Renal cortex interstitium (tissue), 15 donors: ENCODE measurements at places on chromosomes 11 and 22. TPM values are rescaled to one million over a fixed set of nuclear protein-coding genes. Genes with fewer than 3 reads are reported as not detected.

RIMBP3B gene
- polyA plus RNA-seq = not detected

TOB2 gene
- polyA plus RNA-seq = 55.0 TPM

RFPL2 gene
- 0.35 TPM for polyA plus RNA-seq

SLC22A9 gene
- polyA plus RNA-seq = not detected

OR51F2 gene
- not detected for polyA plus RNA-seq

B3GAT1 gene
- 4.3 TPM for polyA plus RNA-seq

SIRT3 gene
- 26.5 TPM for polyA plus RNA-seq

FJX1 gene
- 17.9 TPM for polyA plus RNA-seq

SLC35F2 gene
- polyA plus RNA-seq = 15.1 TPM

OR2D2 gene
- polyA plus RNA-seq = not detected

BAIAP2L2 gene
- 5.8 TPM for polyA plus RNA-seq

PDGFB gene
- polyA plus RNA-seq = 15.9 TPM

GRCh38 chr11:61693922-61694601 lies 13.9 kb downstream of the DAGLA start:
- DNase-seq = no peak

- no peak for DNase-seq
Measured at GRCh38 chr22:49647627-49648026, 180.0 kb downstream of the BRD1 start.

DNA sequence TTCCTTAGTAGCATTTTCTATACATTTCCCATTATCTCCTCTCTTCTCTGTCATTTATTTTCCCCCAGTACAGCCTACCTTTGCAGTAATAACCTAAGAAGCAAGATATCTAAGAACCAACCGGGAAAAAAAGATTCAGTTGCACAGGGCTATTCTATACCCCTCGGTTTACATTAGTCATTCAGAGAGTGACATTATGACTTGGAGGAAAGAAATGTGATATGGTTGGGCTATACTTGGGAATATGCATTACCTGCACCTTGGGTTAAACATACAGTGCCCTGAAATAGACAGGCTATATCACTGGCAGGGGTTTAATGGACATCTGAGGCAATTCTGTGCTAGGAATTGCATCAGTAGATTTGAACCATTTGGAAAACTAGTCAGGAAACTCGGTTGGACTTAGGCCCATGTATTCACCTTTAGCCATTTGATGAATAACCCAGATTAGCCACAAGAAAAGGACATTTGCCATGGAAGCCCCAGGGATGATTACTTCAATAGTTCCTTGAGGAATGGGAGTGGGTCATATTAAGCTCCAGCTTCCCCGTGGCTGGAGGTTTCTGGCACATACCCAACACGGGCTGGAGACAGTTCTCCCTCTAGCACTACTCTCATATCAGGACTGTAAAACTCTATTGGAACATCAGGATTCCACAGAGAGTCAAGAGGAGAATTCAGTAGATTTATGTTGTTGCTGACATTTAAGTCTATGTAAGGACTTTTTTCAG lies 973.2 kb downstream of the NTM start:
- DNase-seq = no peak

- DNase-seq = no peak
Measured at GRCh38 chr11:95066716-95067038, at the start of gene SRSF8. Gene SRSF8, plus strand, starts transcription at chr11:95066919. Its CDS starts 308 bp downstream, at chr11:95067227.

DNA sequence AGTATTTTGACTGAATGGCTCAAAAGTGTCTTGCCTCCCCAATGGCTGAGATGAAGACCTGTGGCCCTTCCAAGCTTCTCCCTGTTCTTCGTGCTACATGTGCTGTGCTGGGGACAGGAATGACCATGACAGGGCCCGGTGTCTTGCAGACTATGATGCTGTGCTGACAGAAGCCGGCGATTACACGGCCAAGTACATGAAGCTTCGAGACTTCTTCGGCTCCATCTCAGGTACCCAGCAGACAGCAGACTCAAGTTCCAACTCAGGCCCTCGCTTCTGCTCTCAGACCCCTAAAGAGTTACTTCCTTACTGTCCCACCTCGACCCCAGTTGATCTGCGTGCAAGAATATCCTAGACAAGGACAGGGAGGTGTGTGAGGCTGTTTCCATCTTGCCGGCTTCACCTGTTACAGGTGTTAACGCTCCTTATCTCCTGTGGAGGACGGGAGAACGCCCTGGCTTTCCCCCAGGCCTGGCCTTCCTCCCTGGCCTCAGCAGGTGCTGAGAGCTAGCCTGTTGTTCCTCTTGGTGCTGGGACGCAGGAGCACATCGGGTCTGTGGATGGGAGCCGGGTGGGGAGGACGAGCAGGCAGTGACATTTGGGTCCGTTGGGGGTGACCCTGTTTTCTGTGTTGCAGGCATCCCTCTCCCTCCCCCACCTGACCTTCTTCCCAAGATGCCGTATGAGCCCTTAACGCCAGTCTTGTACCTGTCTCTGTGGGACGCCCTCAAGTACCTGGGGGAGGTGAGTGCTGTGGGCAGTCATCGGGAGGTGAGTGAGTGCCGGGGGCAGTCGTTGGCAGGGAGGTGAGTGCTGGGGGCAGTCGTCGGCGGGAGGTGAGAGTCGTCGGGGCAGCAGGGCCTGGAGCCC lies 38.1 kb downstream of the GLB1L2 start:
- DNase-seq = no peak

DNA sequence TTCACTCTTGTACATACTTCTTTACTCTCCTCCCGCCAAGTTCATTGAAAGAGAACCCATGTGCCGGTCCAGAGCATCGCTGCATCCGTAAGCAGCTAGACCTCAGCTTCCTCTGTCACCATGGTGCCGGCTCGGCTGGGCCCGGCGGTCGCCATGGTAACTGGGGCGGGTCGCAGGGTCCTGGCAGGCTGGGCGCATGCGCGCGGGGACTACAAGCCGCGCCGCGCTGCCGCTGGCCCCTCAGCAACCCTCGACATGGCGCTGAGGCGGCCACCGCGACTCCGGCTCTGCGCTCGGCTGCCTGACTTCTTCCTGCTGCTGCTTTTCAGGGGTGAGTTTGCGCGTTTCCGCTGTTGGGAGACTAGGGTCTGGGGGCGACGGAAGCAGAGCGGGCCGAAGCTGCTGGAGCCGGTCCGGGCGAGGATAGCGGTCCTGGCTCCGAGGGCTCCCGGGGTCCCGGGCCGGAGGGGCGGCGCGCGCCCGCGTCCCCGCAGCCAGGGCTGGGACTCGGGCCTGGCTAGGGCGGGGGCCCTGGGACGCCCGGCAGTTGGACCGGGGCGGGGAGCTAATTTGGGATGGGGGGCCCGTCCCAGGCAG lies at the start of gene JAM3:
Gene JAM3 (plus strand): TSS at position 244 of the 597 bp plus-strand sequence. CDS start 12 bp downstream, at position 256.
- peak; percentile 90 for DNase-seq

DNA sequence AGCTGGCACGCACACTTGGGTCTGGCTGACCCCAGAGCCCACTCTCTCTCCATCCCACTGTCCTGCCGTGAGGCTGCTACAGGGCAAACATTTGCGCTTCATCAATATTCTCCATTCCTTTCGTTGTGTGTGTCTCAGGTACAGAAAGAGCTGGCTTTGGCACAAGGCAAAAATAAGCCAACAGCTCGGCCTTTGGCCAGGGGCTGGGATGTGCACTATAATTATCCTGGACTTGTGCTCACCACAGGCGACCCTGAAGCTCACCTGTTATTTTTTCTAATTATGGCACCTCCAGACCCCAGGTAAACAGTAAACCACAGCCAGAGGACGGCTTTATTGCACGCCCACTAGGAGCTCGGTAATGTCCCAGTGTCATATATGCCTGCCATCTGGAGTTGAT lies 10.9 kb downstream of the ZMAT5 start:
- DNase-seq = no peak

GRCh38 chr11:72250661-72251464 lies 6.9 kb upstream of the PHOX2A start:
- DNase-seq = no peak

GRCh38 chr11:94835594-94835927 lies 67.4 kb downstream of the AMOTL1 start:
- no peak for DNase-seq

DNA sequence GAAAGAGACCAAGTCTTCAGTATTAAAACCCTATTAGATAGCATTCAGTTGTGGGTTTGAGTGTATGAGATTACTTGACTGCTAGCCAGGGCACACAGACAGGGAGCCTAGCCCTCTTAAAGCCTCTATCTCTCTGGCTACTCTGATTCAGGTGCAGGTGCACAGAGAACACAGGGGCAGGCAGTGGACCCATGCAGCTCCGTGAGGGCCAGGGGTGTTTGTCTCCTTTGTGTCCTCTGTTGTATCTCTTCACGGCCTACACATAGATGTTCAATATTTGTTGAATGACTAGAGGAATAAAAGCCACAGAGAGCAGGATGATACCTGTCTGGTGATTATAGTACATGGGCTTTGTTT lies 21.5 kb upstream of the AIFM3 start:
- no peak for DNase-seq

DNA sequence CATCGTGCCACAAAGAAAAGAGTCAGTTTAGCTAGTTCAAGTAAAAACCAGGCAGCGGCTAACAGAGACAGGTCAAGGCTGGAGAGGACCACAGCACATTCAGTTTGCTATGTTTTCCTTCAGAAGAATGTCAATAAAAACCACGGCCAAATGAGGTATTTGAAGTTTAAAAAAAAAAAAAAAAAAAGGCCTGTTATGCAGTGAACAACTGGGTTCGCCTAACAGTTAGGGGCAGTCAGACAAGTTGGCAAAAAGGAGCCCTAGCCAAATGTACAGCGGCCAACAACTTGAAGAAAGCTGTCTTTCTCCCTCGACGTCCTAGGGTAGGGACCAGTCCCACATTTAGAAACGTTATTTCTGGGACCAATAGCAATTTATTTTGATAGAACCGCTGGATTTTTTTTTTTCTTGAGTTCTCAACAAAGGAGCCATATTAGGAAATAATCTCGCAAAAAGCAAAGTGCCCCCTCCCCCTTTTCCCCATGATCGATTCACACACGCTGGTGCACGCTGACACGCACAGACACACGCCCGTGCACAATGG lies 237.8 kb downstream of the TTC28 start:
- DNase-seq = no peak

GRCh38 chr11:72069787-72070251 lies 10.5 kb downstream of the NUMA1 start:
- no peak for DNase-seq

DNA sequence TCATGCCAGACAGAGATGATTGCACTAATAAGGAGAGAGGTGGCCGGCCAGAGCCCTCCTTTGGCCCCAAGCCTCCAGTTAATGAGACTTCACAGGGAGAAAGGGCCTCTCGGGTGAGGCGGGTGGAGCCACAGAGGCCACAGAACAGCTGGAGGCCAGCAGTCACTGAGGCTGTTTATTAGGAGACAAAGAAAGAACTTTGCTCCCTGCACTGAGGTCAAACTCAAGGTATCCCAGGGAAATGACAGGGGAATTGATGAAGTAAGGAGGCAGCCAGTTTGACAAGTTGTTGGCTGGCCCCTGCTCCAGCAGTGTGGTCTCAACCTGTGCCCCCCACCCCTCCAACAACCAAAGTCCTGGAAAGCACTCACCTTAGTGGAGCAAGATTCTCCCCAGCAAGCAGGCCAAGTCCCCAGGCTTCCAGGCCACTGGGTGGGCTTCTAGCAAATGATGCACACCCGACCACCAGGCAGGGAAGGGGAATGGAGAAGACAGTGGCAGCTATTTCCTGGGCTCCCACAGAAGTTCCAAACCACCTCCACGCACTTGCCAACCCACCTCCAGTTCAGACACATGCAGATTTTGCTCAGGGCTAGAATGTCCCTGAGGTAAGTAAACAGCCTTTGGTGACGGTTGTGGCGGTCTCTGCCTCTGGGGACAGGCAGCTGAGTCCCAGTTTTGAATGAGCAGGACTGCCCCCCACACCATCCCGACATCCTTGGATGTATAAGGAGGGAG lies 53.2 kb downstream of the RPUSD4 start:
- DNase-seq = no peak

GRCh38 chr11:72683782-72684200 lies 9.6 kb upstream of the PDE2A start:
- peak; percentile 35 for DNase-seq

DNA sequence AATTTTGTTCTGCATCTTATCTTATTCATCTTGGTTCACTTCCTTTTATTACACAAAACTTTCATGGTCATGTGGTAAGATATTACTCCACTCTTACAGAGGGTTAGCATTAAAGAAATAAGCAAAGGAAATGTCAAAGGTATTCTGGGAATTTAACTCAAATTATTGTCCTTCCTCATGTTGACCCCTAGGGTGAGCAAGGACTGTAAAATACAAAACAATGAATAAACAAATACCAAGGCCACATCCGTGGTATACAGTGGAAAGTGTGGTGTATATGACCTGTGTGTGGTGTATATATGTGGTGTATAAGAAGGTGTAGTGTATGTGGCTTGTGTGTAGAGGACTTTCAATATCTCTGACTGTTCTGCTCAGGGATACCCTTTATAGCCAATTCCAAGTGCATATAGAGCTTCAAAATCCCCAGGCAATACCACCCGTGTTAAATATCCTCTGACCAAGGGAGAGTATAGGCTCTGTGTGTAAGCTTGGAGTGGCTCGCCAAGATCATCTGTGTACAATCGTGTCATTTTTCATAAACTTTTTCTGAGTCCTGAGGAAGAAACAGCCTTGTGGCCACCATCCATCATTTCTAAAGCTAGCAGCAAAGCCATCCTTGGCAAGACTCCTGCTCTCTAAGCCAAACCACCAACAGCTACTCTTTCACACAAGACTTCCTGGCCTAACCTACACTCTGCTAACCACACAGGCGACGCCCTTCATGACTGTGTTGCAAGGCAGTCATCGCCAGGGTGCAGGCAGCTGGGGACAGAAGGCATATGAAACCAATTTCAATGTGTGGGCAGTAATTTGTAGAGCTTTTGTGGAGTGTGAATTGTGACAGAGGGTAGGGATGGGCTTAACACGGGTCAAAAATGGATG lies 548.0 kb downstream of the ETS1 start:
- DNase-seq = no peak

- DNase-seq = no peak
Measured at GRCh38 chr11:41459465-41460401, at the start of gene LRRC4C. Gene LRRC4C, minus strand, starts transcription at chr11:41459652.

DNA sequence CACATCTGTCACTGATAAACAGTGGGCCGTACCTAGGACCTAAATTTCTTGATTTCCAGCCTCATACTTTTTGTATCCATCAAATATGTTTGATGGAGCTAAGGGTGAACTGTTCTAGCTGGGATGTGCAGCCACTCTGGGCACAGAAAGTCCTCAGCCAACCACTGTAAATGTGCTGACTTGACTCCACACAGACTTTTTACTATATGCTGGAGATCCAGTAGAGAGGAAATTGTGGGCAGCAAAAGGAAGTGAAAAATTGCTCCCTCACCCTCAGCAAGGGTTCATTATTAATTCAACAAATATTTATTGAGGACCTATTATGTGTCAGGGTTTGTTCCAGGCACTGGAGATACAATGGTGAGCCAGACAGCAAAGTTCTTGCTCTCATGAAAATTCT lies 54.2 kb upstream of the AMPD3 start:
- DNase-seq = no peak

DNA sequence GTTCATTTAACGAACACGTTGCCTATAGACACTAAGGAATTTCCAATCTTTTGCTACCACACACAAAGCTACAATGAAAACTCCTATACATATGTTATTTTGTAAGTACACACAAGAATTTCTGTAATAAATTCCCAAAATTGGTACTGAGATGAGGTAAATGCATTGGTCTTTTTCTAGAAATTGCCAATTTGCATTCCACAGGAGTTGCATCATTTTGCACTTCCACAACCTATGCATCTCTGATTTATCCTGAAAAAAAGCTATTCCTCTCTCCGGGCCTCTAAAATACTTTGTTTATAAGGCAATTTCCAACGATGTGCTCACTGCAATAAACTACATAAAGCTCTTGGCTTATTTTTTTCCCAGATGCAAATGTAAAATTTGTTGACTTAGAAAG lies 24.9 kb downstream of the IMMP1L start:
- no peak for DNase-seq
